ENCODE measurements at places on chromosomes 13 and 19.

DNA sequence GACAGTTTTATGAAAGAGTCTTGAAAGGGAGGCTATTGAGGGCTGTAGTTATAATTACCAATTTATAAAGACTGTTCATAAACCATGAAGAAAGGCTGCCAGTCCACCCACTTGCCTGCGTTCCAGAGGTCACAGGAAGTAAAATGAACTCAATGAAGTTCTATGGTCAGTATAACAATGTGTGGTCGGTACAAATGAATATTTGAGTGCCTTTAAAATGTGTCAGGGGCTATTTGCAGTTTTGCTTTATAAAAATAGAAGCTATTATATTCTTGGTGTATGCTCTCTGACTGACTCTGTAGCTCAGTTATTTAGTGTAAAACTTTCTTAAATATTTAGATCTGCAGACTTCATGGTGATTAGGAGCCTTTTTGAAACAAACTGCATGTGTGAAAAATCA, 47.0 kb downstream of the ESD start:
- no peak for DNase-seq

DNA sequence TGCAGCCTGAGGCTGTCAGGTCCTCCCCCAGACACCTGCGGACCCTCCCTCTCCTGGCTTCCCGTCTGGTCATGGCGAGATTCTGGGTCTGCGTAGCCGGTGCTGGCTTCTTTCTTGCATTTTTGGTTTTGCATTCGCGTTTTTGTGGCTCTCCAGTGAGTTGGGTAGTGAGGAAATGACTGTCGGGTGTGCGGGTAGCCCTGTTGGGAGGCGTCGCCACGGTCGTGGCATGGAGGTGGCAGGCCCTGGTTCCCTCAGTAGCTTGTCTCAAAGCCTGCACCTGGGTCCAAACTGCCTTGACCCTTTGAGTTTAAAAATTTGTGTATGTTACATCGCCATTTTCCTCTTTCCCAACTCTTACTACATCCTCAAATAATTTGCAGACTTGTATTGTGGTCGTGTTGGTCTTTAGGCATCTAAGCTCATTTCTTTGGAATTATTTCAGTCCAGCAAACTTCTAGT, 344 bp downstream of the NHLRC3 start:
- DNase-seq = no peak

DNA sequence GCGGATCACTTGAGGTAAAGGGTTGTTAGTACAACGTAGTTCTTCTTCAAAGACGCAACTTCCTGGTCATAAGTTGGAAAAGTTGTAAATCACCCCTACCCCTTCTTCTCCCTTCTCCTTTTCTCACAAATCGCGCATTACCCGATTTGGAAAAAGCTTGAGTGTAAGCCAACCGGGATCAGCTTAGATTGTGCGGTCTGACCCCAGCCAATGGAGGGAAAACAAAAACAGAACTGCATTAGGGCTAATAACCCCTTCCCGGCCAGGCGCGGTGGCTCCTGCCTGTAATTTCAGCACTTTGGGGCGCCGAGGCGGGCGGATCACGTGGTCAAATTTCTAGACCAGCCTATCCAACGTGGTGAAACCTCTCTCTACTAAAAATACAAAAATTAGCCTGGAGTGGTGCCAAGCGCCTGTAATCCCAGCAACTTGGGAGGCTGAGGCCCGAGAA, 806 bp downstream of the ZNF90 start:
- peak; percentile 59 for DNase-seq

DNA sequence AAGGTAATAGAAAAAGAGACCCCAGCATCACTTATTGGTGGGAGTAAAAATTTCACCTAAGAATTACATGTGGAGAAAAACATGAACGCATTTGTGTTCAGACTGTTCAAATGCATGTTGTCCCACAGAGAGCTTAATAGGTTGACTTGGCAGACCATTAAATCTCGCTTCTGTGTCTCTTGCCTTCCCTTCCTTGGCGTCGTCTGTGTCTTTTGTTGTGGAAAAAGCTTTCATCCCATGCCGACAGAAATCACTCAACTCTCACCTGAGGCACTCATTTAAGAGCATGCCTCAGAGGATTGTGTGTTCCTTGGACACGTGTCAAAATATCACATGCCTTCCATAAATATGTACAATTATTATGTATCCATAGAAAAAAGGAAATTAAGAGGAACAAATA, 24.4 kb upstream of the CACNA1A start:
- DNase-seq = no peak

- no peak for DNase-seq
These were observed 1124.9 kb downstream of the DIAPH3 start for GRCh38 chr13:59038824-59039223.

DNA sequence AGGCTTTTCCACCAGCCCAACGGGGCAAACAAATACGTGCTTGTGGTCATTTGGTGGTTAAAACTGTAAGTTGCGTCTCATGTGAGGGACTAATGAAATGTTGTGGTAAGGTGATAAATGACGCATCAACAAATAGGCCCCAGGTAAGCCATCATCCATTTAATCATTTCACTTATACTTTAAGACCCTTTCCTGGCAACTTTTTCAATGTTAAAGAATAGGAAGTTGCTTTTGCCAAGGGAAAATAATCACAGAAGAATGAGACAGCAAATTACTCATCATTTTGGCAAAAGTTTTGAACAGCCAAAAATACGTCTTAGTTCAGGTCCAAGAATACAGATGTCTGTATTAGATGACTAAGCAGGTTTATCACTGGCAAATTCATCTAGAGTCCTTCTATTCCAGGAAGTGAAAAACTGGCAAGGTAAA, 660.4 kb downstream of the SLITRK1 start:
- DNase-seq = no peak

DNA sequence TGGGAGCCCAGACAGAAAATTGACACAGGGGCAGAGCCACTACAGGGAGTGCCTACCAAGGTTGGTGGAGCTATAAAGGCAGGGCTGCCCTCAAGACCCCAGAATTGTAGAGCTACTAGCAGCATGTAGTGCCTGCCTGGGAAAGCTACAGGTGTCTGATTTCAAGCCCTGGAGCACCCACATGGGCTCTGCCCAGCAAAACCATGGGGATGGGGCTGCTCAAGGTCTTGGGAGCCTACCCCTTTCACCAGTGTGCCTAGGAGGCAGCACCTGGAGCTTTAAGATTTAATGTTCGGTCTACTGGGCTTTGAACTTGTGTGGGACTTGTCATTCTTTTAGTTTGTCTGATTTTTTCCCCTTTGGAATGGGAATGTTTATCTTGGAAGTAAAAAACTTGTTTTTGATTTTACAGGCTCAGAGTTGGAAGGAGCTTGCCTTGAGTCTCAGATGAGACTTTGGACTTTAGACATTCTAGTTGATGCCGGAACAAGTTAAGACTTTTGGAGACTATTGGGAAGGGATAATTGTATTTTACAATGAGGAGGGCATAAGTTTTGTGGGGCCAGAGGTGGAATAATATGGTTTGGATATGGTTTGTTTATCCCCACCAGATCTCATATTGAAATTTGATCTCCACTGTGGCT, 45.1 kb downstream of the ALOX5AP start:
- no peak for DNase-seq

DNA sequence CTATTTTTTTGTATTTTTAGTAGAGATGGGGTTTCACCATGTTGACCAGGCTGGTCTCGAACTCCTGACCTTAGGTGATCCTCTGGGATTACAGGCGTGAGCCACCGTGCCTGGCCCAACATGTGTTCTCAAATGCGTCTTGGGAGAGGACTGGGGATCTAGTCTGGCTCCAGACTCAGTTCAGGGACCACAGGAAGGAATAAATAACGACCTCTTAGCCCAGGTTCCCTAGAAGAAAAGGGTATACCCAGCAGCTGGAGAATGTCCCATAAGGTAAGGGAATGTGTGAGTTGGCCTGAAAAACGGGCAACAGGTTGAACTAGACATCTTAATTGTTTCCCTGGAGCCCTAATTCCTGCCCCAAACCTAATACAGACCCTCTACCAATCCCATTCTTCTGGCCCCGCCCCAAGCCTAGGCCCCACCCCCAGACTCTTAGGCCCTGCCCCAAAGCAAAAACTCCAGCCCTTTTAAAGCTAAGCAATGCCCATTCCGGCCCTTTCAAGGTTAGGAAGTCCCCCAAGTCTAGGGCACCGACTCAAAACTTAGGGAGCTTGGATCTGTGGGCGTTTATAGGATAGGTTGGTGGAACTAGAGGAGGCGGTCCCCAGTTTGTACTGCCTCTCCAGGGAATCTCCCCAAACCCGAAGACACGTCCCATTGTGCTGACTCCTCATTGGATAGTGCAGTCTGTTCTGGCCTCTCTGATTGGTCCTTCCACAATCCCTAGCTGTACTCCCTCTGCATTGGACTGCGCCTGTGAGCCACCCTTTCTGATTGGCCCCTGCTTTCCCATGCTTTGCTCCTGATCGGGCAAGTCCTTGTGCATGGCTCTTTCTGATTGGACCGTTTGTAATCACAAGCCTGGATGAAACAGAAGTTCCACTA, 5.4 kb upstream of the LRFN1 start:
- DNase-seq = peak; percentile 51

DNA sequence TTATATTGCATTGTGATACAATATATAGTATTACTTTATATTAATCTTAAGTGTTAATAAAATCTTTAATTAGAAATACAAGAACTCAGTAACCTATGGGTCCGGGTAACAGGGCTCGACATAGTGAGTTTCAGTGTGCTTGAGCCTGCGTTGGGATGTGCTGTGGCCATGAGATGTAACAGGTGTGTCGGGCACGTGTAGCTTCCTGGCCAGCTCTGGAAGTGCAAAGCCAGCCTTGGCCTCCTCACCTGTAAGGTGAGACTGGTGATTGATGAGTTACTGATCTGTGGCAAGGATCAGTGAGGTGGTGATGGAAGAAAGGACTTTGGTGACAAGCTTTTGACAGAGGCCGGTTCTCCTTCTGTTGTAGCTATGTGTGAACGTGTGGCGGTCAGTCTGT, 19.2 kb downstream of the ATP4B start:
- DNase-seq = no peak

- DNase-seq = no peak
These were observed 873.7 kb downstream of the SLITRK5 start for GRCh38 chr13:88544836-88545235.

DNA sequence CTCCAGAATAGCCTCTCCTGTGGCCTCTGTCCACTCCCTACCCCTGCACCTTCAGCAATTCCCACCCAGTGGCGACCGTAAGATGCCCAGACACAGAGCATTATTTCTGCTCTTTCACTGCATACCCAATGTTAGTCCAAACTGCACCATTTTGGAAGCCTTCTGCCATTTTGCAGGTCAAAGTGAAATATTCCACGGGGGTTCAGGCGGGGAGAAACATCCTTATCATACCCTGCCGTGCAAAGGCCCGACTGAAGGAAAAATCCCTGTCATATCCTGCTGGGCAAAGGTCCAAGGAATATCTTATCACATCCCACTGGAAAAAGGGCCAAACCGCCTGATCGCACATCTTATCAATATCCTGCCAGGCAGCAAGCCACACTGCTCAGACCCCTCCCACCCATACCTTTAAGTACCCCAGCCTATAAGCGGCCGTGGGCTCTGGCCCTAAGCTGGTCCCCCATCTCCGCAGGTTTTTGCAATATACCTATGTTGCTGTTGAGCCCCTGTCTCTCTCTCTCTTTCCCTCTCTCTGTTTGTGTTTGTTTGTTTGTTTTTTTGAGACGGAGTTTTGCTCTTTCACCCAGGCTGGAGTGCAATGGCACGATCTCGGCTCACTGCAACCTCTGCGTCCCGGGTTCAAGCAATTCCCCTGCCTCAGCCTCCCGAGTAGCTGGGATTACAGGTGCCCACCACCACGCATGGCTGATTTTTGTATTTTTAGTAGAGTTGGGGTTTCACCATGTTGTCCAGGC, 18.2 kb downstream of the CLEC11A start:
- no peak for DNase-seq

GRCh38 chr13:52393572-52394357, 12.2 kb downstream of the THSD1 start:
- DNase-seq = no peak

- DNase-seq = no peak
These were observed 11.4 kb downstream of the NDFIP2 start for GRCh38 chr13:79492313-79492798.

DNA sequence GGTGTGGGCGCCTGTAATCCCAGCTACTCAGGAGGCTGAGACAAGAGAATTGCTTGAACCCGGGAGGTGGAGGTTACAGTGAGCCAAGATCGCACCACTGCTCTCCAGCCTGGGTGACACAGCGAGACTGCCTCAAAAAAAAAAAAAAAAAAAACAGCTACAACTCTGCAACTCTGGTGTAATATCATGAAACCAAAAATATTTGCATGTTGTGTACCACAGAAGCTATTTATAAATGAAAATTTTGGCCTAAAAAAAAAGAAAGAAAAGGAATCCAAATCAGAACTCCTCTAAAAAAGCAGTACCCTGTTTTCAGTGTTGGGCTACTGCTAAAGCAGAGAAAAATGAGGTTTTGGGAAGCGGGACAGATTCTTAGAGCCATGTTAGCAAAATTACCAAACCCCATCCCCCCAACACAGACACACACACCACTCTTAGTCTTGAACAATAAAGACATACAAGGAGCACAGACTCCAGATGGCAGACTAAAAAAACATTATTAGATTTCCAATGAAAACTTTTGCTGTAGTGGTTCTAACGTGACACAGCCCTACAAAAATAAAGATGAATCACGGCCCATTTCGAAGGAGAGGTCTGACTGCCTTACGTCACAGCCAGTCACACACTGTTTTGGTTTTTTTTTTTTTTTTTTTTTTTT, 51.5 kb downstream of the INSR start:
- DNase-seq = no peak

DNA sequence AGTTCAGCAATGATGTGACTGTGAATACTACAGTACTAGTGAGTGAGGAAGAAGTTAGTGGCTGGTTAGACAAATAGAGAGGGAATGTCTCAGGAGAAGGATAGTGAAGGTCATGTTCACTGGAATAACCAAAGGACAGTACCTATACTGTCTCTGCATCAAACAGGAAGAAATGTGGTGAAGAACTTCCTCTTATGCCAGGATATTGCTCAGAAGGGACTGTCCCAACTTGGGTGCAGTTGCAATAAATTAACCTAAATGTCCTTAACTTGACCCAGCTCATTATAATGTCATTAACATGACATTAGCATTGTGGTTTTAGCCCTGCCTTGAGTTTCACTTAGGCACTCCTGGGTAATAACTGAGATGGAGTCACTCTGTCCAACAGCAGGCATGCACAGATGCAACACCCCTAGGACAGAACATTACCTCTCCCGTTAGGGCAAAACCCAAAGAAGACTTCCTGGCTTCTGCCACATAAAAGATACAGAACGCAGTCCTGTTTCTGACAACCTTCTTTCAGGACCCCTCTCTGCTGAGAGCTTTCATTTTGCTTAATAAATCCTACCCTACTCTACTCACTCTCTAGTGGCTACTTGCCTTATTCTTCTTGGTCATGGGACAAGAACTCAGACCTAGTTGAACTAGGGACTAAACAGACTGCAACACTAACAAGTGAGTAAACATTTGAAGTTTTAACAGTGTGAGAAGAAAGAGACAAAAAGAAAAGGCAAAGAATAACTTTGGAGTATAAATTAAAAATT, 1591.6 kb upstream of the MIR17HG start:
- DNase-seq = no peak

GRCh38 chr13:75285310-75285709, 196.7 kb downstream of the TBC1D4 start:
- no peak for DNase-seq

DNA sequence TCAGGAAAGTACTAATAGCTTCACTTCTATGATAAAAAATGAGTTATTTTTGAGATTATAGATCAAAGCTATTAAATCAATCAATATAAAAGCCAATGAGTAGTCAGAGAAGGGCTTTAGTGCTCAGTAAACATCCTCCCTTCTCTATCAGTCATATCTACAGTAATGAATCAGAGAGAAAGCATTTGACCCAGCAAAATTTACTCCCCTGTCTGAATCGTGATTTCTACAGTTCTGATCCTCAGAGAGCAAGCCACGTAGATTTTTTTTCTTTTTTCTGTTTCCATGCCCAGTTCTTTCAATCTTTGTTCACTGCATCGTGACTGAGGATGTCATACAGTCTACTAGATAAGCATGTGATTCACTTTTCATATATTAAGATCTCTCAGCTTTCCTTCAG, 16.2 kb upstream of the MBNL2 start:
- DNase-seq = no peak
